Suprapubic skin (tissue), 4 donors: ENCODE measurements at places on chromosomes 2 and 18. TPM values are rescaled to one million over a fixed set of nuclear protein-coding genes. Genes with fewer than 3 reads are reported as not detected.

DNA sequence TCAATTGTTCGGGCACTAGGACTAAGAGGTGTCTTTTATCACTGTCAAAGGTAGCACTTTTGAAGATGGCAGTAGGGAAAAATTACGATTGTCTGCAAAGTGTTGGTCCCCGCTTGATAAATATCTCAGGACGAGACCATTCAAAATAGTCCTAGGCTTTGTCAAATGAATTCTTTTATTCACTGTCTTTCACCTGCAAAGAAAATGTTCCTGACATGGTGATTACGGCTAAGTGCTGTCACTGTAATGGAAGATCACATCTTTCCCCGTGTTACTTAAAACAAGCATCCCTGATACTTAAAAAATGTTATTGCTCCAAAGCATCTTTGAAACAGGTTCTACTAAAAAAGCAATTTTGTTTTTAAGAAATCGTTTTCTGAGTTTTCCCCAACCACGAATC is 71.7 kb downstream of the KCTD1 start:
- H3K4me3 ChIP-seq: no peak overlapping the region
- peaks cover 6% of the 10 kb centered on the region for H3K4me1 ChIP-seq

GRCh38 chr2:100186126-100186525 is 43.7 kb upstream of the AFF3 start:
- H3K4me3 ChIP-seq: no peak overlapping the region
- no peak for DNase-seq
- H3K4me1 ChIP-seq: peaks cover 13% of the 10 kb centered on the region
- H3K36me3 ChIP-seq: no peaks in the 10 kb centered on the region

- no peaks in the 10 kb centered on the region for H3K4me1 ChIP-seq
- no peak overlapping the region for H3K27ac ChIP-seq
- H3K27me3 ChIP-seq: no peaks in the 10 kb centered on the region
- no peaks in the 10 kb centered on the region for H3K36me3 ChIP-seq
- DNase-seq: no peak
- H3K4me3 ChIP-seq: no peak overlapping the region
These were observed 116.0 kb downstream of the LTBP1 start for GRCh38 chr2:33062665-33063250.

DNA sequence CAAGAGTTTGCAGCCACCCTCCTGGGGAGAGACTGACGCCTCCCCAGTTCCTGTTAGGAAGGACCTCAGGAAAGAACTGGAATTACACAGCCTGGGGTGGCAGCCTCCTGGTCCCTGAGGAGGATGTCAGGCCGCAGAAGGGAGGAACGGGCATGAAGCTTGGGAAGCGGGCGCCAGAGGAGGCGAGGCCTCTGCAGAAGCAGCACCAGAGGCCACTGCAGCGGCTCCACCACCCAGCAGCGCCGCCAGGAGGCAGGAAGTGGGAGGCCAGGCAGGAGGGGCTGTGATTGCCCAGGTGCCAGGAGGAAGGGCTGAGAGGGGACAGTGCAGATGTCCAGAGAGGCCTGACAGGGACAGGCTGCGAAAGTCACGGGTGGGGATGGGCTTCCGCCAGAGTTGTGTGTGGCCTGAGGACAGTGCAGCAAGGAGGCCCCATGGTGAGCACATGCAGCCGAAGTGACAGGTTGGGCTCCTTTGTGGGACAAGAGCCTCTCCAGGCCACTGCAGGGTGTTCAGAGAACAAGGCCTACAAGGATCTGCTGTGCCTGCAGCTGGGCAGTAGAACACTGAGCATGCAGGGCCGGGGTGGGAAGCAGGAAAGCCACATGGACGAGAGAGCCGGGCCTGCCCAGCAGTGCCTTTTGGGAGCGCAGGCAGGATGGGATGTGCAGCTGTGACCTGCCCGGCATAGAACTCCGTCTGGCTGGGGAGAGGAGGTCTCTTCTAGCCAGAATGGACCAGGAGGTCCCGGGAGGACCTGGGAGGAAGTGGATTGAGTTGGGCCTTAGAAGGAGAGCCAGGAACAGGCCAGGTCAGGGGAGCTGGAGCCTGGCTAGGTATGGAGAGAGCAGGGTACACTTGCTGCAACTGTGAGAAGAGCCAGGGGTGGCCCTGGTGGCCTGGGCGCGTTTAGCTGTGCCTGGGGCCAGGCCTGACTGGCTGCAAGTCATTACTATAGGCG is 39.1 kb upstream of the ALPP start:
- no peak overlapping the region for H3K4me3 ChIP-seq
- DNase-seq: peak; percentile 44
- H3K27me3 ChIP-seq: no peaks in the 10 kb centered on the region
- no peaks in the 10 kb centered on the region for H3K4me1 ChIP-seq
- H3K27ac ChIP-seq: no peak overlapping the region

SPP2 gene
- not detected for total RNA-seq

DNA sequence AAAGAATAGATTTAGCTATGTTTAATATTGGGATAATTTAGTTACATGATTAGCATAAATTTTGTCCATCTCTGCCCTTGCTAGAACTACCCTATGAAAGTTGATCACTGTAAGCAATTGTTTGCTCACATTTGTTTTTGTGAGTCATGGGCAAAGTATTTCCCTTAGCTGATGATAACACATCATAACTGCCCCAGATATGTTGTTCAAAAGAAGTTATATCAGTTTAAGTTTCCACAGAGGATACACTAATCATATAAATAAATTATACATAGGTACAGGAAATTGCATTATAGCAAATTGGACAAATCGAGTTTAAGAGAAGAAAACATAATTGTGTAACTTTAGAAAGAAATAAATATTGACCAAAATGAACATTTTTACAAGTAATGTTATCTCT is 223.2 kb upstream of the PIK3C3 start:
- H3K36me3 ChIP-seq: no peaks in the 10 kb centered on the region
- no peaks in the 10 kb centered on the region for H3K27me3 ChIP-seq
- no peaks in the 10 kb centered on the region for H3K4me1 ChIP-seq

DNA sequence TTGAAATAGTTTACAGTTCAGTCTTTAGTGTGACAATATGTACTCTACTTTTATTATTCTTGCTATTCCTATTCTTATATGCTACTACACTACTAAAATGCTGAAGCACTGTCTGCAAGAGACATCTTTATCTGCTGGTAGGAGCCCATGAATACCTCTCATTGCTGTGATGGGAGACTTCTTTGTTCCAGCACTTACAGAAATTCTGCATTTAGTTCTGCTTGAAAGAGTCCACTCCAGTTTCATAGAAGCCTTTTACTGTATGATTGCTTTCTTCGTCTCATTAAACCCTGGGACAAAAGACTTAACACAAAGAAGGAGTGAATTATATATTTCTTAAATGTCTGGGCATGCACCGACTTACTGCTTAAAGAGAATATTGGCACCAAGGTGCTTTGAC is 272.7 kb downstream of the CD226 start:
- no peaks in the 10 kb centered on the region for H3K4me1 ChIP-seq
- no peak overlapping the region for H3K27ac ChIP-seq
- no peak for DNase-seq
- H3K36me3 ChIP-seq: no peaks in the 10 kb centered on the region

GRCh38 chr2:10659898-10660568 is 29.7 kb downstream of the NOL10 start:
- peaks cover 65% of the 10 kb centered on the region for H3K36me3 ChIP-seq
- H3K4me3 ChIP-seq: no peak overlapping the region
- H3K27ac ChIP-seq: no peak overlapping the region
- no peaks in the 10 kb centered on the region for H3K4me1 ChIP-seq
- DNase-seq: no peak
- H3K27me3 ChIP-seq: no peaks in the 10 kb centered on the region

- no peak overlapping the region for H3K4me3 ChIP-seq
- no peak for DNase-seq
- peaks cover 29% of the 10 kb centered on the region for H3K4me1 ChIP-seq
- peaks cover 73% of the 10 kb centered on the region for H3K27me3 ChIP-seq
- no peak overlapping the region for H3K27ac ChIP-seq
- no peaks in the 10 kb centered on the region for H3K36me3 ChIP-seq
These were observed 10.8 kb downstream of the ALPP start for GRCh38 chr2:232389327-232389726.

- no peaks in the 10 kb centered on the region for H3K36me3 ChIP-seq
- no peak overlapping the region for H3K4me3 ChIP-seq
- DNase-seq: no peak
- H3K27ac ChIP-seq: no peak overlapping the region
- no peaks in the 10 kb centered on the region for H3K27me3 ChIP-seq
These were observed 1197.4 kb downstream of the SUCLG1 start for GRCh38 chr2:83261591-83262136.

GRCh38 chr2:88416016-88416663 is 36.4 kb downstream of the FOXI3 start:
- no peaks in the 10 kb centered on the region for H3K4me1 ChIP-seq
- no peak overlapping the region for H3K4me3 ChIP-seq
- H3K27ac ChIP-seq: no peak overlapping the region
- H3K36me3 ChIP-seq: no peaks in the 10 kb centered on the region
- DNase-seq: no peak

DNA sequence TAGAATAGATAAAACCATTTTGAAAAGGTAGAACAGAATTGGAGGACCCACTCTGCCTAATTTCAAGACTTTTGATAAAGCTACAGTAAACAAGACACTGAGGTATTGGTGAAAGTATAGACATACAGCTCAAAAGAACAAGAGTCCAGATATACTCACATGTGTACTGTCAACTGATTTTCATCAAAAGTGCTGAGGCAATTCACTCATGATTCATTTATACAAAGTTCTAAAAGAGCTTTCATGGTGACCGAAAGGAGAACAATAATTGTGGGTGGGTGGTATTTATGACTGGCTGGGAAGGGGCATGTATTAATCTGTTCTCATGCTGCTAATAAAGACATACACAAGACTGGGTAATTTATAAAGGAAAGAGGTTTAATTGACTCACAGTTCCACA is 7.3 kb downstream of the MAP4K3 start:
- peaks cover 48% of the 10 kb centered on the region for H3K4me1 ChIP-seq
- no peak overlapping the region for H3K27ac ChIP-seq
- H3K4me3 ChIP-seq: no peak overlapping the region
- no peak for DNase-seq

DNA sequence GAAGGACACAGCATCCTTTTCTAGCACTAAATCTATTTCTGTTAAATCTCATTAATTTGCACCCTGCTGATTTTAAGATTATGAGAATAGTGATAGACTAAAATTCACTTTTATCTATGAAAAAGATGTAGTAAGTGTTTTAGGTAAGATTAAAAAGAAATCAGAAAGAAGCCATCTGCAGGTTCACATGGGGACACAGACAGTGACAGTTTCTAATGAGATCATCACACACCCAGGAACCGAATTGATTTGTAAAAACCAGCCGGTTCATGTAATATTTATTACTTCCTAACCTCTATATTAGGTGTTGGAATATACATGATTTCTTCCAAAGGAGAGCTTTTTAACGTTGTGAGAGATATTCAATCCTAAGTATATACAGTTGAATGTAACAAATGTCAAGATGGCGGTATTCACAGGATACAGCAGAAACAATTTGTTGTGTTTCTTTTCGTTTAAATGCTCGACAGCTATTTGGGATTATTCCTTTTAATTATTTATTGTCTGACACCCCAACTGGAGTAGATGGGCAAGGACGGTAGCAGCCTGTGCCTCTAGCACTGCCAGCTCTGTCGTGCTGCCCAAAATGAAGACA is 223.4 kb downstream of the CCDC102B start:
- no peak for DNase-seq
- no peaks in the 10 kb centered on the region for H3K27me3 ChIP-seq
- no peak overlapping the region for H3K4me3 ChIP-seq
- H3K4me1 ChIP-seq: no peaks in the 10 kb centered on the region
- no peaks in the 10 kb centered on the region for H3K36me3 ChIP-seq

BMP10 gene
- total RNA-seq: not detected

GRCh38 chr2:62344472-62344871 is 148.6 kb downstream of the B3GNT2 start:
- peaks cover 4% of the 10 kb centered on the region for H3K4me1 ChIP-seq
- no peaks in the 10 kb centered on the region for H3K36me3 ChIP-seq
- no peaks in the 10 kb centered on the region for H3K27me3 ChIP-seq
- no peak overlapping the region for H3K4me3 ChIP-seq
- DNase-seq: no peak

- no peaks in the 10 kb centered on the region for H3K27me3 ChIP-seq
- peaks cover 33% of the 10 kb centered on the region for H3K4me1 ChIP-seq
- no peak overlapping the region for H3K4me3 ChIP-seq
- DNase-seq: no peak
These were observed 25.6 kb upstream of the TOGARAM2 start for GRCh38 chr2:28955467-28955866.

- no peaks in the 10 kb centered on the region for H3K27me3 ChIP-seq
- DNase-seq: no peak
- H3K4me1 ChIP-seq: no peaks in the 10 kb centered on the region
These were observed 52.0 kb upstream of the TRIM43 start for GRCh38 chr2:95539836-95540235.

DNA sequence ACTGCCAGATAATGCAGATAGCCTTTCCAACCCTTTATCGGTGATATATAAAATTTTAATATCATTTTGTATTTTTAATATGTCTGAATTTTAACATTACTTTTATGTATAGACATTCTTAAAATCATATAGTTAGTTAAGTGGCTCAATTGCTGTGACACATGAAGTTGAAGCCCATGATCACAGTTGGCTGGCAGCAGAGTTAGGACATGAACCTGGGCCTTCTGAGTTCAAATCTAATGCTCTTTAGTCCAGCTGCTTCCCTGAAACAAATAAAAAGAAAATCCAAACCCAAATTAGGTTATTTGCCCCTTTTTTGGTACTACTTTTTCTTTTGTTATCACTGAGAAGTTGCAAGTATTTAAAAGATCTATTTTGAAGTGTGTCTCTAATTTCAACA is 5.6 kb downstream of the ELP2 start:
- H3K27me3 ChIP-seq: no peaks in the 10 kb centered on the region
- H3K4me3 ChIP-seq: no peak overlapping the region
- H3K27ac ChIP-seq: no peak overlapping the region
- no peak for DNase-seq

- no peaks in the 10 kb centered on the region for H3K4me1 ChIP-seq
- no peaks in the 10 kb centered on the region for H3K36me3 ChIP-seq
- H3K27ac ChIP-seq: no peak overlapping the region
- H3K4me3 ChIP-seq: no peak overlapping the region
These were observed 32.4 kb downstream of the LHCGR start for GRCh38 chr2:48723129-48723528.

DNA sequence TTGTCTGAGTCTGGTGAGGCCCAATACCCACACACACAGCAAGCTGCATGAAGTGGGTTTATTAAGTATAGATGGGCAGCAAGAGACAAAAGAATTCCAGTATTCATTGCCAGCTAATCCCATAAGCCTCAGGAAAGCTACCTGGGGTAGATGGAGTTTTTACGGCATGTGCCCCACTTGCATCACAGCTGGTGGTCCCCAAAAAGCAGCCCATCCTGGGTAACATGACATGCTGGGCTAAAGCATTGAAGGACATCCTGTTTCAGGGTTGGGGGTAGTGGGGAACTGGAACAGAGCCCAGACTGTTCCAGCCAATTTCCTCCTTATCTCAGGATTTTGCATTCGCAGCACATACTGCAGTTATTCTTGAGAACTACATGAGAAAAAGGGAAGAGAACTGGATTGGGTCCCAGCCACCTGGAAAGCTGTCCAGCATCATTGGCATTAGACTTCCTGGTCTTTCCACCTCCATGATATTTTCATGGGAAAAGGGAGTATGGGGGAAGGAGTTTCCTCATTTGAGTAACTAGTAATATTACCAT is 240.1 kb upstream of the MMADHC start:
- no peaks in the 10 kb centered on the region for H3K27me3 ChIP-seq
- no peak for DNase-seq
- peaks cover 7% of the 10 kb centered on the region for H3K4me1 ChIP-seq
- no peak overlapping the region for H3K27ac ChIP-seq
- H3K36me3 ChIP-seq: no peaks in the 10 kb centered on the region

SLC25A52 gene
- not detected for total RNA-seq
